ENCODE measurements at places on chromosomes 2 and 18.

- no peak for DNase-seq
These were observed 11.9 kb upstream of the NMUR1 start for GRCh38 chr2:231542136-231542535.

GRCh38 chr2:1588978-1589621 lies 155.2 kb downstream of the PXDN start:
- no peak for DNase-seq

GRCh38 chr2:137321566-137321965 lies 556.2 kb downstream of the THSD7B start:
- DNase-seq: no peak

GRCh38 chr2:197092431-197092830 lies 165.9 kb upstream of the PGAP1 start:
- DNase-seq: no peak

- DNase-seq: peak; percentile 78
These were observed 63.8 kb downstream of the PDE11A start for GRCh38 chr2:178008636-178009289.

GRCh38 chr2:155021618-155022017 lies 323.1 kb downstream of the KCNJ3 start:
- DNase-seq: peak; percentile 33

DNA sequence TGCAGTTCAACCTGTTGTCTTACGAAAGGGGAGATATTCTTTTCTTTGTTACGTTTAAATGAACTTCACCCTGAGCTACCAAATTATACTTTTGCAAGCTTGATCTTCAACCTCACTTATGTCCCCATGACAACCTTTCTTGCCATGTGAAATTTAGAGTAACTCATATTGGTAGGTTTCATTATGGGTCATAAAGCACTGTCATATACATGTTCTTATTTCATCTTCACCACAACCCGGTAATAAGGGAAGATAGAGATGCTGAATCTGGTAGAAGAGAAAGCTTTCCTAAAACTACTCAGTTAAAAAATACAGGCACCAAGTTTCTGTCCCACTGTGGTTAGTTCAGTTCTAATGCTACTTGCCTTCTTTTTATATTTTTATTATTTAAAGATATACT lies 208.5 kb upstream of the NRP2 start:
- no peak for DNase-seq

DNA sequence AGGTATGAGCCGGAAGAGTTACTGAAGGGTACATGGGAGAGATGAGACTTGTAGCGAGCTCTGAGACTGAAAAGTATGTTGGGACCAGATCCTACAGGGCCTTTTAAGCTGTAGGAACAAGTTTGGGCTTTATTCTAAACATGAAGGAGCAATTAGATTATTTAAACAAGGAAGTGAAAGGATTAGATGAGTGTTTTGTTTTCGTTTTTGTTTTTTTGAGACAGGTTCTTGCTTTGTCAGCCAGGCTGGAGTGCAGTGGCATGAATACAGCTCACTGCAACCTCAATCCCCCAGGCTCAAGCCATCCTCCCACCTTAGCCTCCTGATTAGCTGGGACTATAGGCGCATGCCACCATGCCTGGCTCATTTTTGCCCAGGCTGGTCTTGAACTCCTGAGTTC lies 110.7 kb downstream of the C1D start:
- no peak for DNase-seq

GRCh38 chr18:48215876-48216638 lies 193.1 kb downstream of the ZBTB7C start:
- DNase-seq: no peak

GRCh38 chr2:190110131-190110530 lies 47.6 kb upstream of the MSTN start:
- DNase-seq: no peak

DNA sequence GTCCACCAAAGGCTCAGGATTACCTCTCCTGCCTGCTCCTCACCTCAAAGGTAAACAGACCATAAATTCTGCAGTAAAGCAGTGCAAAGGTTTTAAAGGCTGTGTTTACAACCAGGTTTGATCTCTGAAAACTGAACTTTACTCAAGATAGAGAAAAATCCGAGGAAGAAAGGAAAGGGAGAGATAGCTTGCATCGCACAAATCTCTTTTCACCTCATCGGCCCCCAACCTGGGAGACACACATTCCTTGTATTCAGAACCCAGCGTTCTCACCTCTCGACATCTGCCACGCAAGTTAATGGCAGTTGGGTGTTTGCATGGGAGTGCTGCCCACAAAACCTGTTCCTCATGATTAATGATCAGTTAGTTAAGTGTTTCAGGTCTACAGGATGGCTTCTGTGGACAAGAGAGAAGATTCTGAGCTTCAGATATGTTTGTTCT lies 72.6 kb downstream of the GATA6 start:
- no peak for DNase-seq

GRCh38 chr2:160513120-160513519 lies 19.5 kb upstream of the RBMS1 start:
- no peak for DNase-seq

GRCh38 chr18:55405893-55406406 lies 182.0 kb downstream of the TCF4 start:
- DNase-seq: peak; percentile 75

GRCh38 chr2:241298673-241299072 lies 16.8 kb downstream of the HDLBP start:
- no peak for DNase-seq

- DNase-seq: no peak
These were observed 429.8 kb downstream of the TGIF1 start for GRCh38 chr18:3879836-3880120.

- DNase-seq: no peak
These were observed 33.7 kb upstream of the MCM6 start for GRCh38 chr2:135909976-135910375.

GRCh38 chr2:120758181-120759144 lies 22.8 kb downstream of the GLI2 start:
- no peak for DNase-seq

GRCh38 chr18:27120246-27120645 lies 64.9 kb downstream of the CHST9 start:
- DNase-seq: no peak

DNA sequence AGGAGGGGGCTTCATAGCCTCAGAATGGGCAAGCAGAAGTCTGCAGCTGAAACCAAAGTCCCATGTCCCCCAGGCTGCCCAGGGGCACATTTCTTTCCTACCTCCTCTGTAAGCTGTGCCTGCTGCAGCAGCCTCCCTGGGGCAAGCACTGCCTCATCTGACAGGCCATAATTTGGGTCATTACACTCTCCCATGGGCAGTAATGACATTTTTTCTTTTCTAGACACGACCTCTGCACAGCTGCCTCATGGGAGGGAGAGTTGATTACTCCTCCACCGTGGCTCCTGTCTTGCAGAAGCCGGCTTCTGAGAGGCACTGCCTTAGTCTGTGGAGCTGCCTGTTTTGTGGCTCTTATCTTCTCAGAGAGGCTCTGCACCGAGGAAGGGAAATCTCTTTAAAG lies 268.9 kb downstream of the TDRD15 start:
- DNase-seq: no peak

- DNase-seq: no peak
These were observed 30.0 kb downstream of the AQP12A start for GRCh38 chr2:240721596-240722180.

- DNase-seq: no peak
These were observed 467.4 kb upstream of the SETBP1 start for GRCh38 chr18:44213293-44213692.

DNA sequence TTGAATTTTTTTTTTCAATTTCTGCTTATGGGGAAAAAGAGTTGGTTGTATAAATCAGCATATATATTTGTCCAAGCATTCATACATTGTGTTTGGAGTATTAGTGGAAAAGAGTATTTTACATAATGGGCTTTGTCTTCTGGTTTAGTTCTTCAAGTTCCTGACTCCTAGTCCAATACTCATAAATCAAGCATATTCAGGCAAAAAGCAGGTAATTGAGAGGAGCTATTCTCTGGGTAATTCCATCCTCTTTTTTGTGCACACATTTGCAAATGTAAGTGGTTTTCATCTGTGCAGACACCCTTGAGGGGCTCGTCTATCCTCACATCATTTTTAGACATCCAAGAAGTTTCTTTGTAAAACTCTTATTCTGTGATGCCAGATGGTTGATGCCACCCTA lies 337.2 kb downstream of the ARHGAP15 start:
- no peak for DNase-seq

GRCh38 chr2:96113367-96113677 lies 3.0 kb downstream of the ADRA2B start:
- DNase-seq: no peak

- no peak for DNase-seq
These were observed 13.1 kb upstream of the MC4R start for GRCh38 chr18:60385693-60386092.

- peak; percentile 13 for DNase-seq
These were observed 53.2 kb upstream of the RAB27B start for GRCh38 chr18:54774981-54775665.

GRCh38 chr18:27363872-27364271 lies 178.8 kb upstream of the CHST9 start:
- no peak for DNase-seq

DNA sequence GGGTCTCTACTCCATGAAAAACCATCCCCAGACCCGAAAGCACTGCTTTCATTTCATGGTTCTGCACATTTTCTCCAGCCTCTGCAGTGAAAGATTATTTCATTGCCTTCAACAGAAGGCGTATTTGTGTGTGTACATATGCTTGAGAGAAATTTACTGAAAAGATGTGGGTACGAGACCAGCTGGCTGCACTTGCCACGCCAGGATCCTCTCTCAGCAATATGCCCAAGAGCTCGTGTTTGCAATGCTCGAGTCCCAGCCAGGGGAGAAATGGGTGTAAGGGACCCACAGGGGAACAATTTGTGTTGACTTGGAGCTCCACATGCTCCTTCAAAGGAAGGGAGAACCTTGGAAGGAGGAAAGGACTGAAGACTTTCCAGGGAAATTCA lies 37.3 kb downstream of the TMEM177 start:
- DNase-seq: no peak

GRCh38 chr2:100731535-100731981 lies 88.4 kb upstream of the NPAS2 start:
- DNase-seq: no peak

DNA sequence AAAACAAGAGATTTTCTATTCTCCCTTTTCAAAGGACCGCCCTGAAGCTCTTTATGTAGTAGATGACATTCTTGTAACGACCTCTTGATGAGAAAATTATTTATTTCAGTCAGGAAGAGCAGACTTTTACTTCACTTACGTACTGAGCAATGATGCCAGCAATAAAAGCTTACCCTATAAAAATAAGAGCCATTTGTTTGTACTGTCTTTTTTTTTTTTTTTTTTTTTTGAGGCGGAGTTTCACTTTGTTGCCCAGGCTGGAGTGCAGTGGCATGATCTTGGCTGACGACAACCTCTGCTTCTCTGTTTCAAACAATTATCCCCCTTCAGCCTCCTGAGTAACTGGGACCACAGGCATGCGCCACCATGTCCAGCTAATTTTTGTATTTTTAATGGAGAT lies 39.2 kb downstream of the CRIM1 start:
- DNase-seq: no peak

- DNase-seq: no peak
These were observed 14.1 kb upstream of the CREB1 start for GRCh38 chr2:207515671-207516070.

GRCh38 chr2:207498427-207498826 lies 31.3 kb upstream of the CREB1 start:
- DNase-seq: no peak

DNA sequence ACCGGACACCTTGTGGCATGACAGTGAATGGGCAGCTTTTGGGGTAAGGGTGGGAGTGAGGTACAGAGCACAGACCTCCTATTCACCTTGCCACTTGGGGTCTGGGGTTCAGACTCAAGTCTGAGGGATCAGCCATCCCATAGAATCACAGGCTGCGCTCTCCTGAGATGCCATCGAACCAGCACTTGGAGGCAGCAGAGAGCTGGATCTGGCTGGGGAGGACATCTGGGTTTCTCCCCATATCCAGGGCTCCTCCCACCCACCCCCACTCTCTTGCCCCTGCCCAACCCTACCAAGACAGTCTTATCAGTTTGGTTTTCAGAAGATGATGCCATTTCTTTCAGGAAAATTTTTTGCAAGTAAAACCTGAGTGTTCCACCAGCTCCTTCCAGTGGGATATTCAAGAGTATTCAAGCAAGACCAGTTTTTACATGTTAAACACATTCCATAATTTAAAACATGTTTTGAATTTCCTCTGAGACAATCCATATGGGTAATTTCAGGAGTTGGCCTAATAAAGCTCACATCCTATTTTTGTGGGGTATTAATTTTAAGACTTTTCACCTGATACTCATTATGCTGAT lies 29.2 kb upstream of the TEX44 start:
- DNase-seq: peak; percentile 82

DNA sequence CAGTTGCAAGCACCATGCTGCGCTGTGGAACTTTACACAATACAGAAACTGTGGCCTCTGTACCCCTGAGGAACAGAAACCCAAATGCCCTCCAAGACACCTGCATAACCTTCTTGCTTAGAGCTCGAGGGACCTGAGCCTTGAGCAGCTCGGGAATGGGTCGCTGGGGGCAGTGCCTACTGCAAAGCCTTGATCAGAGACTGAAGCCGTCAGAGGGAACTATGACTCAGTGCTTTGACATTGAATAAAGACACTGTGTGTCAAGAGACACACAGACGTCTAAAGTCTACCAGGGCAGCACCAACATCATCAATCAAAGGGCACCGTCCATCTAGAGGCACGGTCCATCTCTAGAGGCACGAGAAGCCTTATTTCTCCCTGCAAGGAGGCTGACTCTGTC lies 30.6 kb downstream of the GPR45 start:
- DNase-seq: no peak

DNA sequence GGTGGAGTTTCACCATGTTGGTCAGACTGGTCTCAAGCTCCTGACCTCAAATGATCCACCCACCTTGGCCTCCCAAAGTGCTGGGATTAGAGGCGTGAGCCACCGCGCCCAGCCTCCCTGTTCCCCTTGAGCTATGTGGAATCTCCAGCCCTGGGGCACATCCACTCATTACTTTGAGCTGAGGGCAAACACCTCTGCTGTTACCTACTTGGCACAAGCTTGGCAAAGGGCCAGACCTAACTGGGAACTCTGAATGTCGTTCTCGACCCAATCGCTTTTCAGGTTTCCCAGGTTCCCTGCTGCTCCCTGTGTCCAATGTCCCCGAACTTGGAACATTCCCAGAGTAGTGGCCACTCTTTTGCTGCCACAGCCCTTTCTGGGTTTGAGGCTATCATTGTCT lies 40.6 kb downstream of the CHST10 start:
- DNase-seq: no peak
